ENCODE measurements at places on chromosomes 7 and 10. TPM values are rescaled to one million over a fixed set of nuclear protein-coding genes. Genes with fewer than 3 reads are reported as not detected.

The ASIC3 gene
- 3.4 TPM for total RNA-seq

The IQCE gene
- 8.9 TPM for total RNA-seq

The RPA3 gene
- total RNA-seq = 79.2 TPM

The NACAD gene
- total RNA-seq = 0.37 TPM

The NUTM2D gene
- 1.4 TPM for total RNA-seq

DNA sequence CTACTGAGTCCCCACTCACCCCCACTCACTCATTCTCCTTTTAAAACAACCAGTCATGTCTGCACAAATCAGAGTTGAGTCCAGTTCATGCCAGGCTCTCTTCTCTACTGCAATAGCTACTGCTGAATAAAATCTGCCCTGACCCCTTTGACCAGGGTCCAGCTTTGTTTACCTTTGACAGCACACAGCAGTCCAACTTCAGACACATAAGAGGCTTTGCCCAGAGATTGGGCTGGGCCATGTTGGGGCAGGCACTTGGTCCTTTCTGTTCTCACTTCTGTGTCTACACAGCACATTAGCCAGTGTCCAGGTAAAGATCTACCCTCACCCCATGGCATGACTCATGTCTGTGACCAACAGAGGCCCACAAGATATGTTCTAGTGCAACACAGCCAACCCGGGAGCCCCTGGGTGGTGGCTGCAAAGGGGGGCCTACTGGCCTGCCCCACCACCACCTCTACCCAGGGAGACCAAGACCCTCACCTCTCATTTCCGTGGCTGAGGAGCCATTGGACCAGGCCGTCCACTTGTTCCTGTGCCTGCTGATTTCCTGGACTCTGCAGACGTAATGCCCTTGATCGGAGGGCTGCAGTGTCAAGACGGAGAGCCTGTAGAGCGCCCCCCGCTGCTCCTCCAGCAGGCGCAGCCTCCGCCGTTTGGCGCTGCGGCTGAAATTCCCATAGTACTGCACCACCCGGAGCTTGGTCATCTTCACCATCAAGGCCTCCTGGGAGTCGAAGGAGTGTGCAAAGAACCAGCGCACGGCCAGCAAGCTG lies 8.0 kb downstream of the VSTM4 start:
- DNase-seq = no peak

- DNase-seq = no peak
Observed at GRCh38 chr10:115056186-115056585, 37.0 kb upstream of the ATRNL1 start.

DNA sequence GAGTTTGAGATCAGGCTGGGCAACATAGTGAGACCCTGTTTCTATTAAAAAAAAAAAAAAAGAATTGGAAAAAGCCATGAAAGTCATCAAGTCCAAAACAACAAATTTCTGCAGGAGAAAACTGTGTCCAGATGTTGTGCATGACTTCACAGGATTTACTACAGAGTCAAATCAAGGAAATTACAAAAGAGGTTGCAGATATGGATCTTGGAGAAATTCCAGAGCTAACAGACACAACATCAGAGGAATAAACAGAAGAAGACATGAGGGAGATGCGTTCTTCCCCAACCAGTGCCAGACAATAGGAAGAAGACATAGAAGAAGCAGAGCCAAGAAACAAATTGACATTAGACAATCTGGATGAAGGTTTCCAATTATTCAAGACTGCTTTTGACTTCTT lies 24.3 kb upstream of the KCNIP2 start:
- no peak for DNase-seq

DNA sequence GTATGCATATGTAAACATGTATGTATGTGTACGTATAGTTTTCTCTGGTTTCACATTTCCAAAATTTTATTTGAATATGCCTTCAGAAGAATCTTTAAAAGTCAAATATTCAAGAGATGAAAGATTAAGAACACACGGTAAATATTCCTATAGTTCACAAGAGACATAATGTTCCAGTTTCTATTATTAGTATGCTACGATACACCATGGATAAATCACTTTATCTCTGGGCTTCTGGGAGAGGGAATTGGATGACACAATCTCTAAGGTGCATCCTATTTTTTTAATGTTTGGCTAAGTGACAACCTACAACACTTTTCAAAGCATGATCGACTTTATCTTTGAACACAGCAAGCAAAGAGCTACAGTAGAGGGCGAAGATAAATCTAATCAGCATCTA lies 13.8 kb downstream of the TM9SF3 start:
- DNase-seq = no peak

DNA sequence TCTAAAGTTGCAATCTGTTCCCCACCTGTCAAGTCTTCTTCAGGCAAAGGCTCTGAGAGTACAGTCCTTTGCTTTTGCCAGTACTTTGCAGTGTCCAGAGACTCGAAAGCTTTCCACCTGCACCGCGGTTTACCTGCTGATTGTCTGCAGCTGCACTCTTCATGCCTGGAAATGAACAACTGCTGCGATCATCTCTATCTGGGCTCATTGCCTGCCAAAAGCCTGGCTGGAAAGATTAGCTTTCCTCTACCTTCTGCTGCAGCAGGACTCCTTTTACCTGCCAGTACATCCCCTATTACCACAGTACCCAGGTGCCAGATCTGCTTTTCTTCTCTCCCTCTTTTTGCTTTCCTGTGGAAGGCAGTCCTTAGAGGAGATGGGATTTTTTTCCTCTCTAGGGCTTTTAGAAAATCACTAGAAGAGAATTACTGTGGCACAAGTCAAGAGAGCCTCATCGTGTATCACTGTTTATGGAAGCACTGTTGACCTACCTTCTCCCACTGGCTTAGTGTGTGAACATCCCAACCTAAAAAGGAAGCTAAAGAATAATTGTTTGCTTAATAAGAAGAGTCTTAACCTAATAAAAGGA lies 2.2 kb downstream of the STRIP2 start:
- DNase-seq = no peak

GRCh38 chr10:11898372-11899066 lies 75.4 kb downstream of the PROSER2 start:
- no peak for DNase-seq

GRCh38 chr10:103847346-103847745 lies 8.0 kb downstream of the SH3PXD2A start:
- DNase-seq = no peak

DNA sequence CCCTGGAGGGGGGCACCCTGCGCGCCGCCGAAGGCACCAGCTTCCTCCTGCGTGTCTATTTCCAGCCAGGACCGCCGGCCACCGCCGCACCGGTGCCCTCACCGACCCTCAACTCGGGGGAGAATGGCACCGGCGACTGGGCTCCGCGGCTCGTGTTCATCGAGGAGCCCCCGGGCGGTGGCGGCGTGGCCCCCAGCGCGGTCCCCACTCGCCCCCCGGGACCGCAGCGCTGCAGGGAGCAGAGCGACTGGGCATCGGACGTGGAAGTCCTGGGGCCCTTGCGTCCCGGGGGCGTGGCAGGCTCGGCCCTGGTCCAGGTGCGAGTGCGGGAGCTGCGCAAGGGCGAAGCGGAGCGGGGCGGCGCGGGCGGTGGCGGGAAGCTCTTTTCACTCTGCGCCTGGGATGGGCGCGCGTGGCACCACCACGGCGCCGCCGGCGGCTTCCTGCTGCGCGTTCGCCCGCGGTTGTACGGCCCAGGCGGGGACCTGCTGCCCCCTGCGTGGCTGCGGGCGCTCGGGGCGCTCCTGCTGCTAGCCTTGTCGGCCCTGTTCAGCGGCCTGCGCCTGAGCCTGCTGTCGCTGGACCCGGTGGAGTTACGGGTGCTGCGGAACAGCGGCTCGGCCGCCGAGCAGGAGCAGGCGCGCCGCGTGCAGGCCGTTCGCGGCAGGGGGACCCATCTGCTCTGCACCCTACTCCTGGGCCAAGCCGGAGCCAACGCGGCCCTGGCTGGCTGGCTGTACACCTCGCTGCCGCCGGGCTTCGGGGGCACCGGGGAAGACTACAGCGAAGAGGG lies 594 bp downstream of the CNNM1 start:
- DNase-seq = no peak

DNA sequence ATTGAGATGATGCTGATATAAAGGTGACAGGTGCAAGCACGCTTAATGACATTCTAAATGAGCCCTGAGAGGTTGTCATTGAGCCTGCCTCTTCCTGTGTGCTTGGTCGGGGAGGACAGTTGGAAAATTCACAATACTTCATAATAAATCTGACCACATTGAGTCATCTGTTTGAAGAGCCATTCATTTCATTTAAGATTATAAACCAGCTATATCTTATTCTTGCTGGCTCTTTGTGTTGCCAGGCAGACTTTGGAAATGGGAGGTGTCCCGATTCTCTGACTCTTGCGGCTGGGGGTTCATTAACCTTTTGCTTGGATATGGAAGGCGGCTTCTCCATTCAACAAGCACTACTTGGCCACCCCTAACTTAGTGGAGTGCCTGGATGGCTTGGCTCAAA lies 198.2 kb downstream of the FANK1 start:
- no peak for DNase-seq

DNA sequence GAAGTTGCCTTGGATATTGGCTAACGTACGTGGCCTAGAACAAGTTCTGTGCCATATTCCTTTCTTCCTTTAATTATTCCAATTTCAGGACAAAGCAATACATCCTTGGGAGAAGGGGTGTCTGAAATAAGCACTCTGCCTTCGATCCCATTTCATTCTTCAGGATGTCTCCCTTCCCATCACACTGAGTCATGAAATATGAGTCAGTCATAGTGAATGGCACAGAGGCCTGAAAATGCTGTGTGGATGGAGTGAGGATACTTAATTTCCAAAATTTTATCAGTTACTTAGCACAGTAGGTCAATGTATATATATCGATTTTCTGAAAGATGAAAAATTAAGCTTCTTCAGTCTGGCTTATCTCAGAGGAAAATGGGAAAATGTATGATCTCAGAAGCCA lies 19.5 kb downstream of the EVX1 start:
- no peak for DNase-seq

- no peak for DNase-seq
Observed at GRCh38 chr10:15588635-15589508, 130.8 kb downstream of the ITGA8 start.

All from activated T-cell treated with anti-CD3 and anti-CD28 coated beads, Interleukin-2, amount 50 U/mL, for 4 hours (primary cell).